CD4-positive, alpha-beta T cell treated with Interleukin-4 for 4 hours (primary cell): ENCODE measurements at places on chromosomes 12 and 14.
A peak's percentile ranks its signal among the peaks of the same experiment; 100 is the strongest.

DNA sequence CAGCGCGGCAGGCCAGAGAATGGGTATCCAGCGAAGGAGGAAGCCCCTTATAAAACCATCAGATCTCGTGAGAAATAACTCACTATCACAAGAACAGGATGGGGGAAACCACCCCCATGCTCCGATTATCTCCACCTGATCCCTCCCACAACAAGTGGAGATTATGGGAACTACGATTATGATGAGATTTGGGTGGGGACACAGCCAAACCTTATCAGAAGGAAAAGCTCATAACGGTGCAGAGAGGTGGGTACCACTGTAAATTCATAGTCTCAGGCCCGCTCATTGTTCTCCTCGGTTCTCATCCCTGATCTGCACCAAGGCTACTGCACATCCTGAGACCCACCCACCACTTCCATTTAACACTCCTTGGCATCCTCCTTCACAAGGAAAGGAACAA lies 326.5 kb downstream of the MED13L start:
- DNase-seq = no peak

DNA sequence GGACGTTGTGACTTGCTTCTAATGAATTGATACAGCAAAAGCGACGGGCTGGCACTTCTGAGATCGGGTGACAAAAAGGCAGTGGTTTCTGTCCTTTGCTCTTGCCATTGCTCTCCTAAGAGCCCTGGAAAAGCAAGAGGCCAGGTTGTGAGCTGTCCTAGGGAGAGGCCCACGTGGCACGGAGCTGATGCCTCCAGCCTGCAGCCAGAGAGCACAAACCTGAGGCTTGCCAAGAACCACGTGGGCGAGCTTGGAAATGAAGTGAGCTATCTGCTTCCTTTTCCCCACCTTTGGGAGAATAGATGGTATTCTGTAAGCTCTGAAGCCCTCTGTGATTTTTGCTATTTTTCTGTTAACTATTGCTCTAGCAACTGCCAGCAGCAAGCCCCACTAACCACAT lies 26.4 kb upstream of the NOS1 start:
- DNase-seq = no peak

GRCh38 chr12:131783915-131784541 lies 44.2 kb upstream of the MMP17 start:
- DNase-seq = no peak

DNA sequence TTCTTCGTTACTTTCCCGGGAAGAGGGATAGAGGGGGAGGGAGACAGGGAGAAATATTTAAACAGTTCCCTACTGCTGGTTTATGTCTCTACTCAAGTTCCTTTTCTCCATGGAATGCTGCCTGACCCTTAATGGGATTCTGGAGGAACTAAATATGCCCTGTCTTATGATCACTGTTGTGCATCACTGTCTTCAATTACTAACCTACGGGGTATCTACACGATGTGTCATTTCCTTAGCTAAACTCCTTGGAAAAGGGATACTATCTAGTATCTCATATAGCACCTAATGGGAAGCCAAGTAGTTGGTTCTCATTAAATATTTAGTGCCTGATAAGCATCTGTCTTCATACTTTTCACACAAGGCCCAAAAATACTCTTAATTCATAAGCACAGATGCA lies 37.5 kb upstream of the FBLN5 start:
- no peak for DNase-seq

GRCh38 chr14:101927859-101928258 lies 36.5 kb upstream of the DYNC1H1 start:
- DNase-seq = no peak

GRCh38 chr12:5503774-5504173 lies 71.9 kb downstream of the NTF3 start:
- DNase-seq = no peak

DNA sequence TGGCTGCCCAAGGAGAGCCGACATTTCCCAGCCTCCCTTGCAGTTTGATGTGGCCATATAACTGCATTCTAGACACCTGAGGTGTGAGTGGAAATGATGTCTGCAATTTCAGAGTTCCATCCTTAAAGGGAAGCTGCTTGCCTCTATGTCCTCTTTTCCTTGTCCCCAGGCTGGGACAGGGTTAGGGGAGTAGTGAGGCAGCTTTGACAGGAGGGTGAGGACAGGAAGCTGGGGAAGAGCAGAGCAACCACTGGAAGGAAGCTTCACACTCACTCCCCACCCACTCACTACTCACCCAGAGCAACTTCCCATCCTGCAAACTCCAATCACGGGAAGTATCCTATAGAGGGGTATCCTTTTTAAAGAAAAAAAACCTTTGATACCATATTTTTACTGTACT lies 28.9 kb upstream of the LTA4H start:
- DNase-seq = no peak

- no peak for DNase-seq
Measured at GRCh38 chr12:55983232-55983842, 9.5 kb downstream of the RAB5B start.

- DNase-seq = no peak
Measured at GRCh38 chr14:101199028-101199770, 295.7 kb upstream of the RTL1 start.

DNA sequence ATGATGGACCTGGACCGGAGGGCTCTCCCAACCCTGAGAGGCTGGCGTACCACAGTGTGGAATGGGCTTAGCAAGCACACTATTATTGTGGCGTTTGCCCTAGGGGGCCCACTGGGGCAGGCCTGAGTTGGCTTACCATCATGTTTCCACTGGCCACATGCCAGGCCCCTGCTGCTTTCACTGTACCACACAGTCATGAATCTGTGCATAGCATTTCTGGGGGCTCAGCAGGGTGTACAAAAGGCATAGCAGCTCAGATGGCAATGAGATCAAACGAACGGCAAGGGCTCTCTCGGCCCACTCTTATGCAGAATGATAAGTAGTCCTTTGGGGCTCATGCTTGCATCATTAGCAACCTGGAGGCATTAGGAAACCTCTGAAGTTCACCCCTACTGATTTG lies 137.0 kb upstream of the HIF1A start:
- DNase-seq = no peak

DNA sequence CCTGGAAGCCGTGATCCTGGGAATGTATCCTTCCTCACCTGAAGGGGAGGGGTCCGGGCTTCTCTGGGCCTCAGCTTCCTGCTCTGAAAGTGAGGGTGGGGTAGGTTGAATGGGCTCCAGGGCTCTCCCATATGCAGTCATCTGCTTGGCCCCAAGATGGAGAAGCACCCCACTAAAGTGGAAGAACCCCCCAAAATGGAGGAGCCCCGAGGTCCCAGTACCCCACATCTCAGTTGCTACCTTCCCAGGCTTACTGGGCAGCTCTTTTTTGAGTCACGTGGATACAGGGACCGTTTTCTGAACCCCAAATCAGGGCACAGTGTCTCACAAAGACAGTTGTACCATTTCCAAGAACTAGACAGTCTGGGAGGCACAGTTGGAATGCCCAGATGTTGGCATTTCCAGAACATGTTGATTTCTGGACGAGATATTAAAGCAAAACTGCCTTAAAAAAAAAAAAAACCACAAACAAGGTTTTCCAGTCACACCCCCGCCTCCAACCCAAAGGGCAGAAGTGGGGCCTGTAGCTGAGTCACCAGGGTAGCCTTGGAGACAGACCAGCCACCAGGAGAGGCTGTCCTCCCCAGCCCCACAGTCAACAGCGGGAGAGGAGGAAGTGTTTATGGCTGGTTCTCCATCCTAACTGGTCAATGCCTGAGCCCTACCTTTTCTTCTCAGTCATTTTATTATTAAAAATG lies 12.1 kb downstream of the VASH1 start:
- peak; percentile 23 for DNase-seq

DNA sequence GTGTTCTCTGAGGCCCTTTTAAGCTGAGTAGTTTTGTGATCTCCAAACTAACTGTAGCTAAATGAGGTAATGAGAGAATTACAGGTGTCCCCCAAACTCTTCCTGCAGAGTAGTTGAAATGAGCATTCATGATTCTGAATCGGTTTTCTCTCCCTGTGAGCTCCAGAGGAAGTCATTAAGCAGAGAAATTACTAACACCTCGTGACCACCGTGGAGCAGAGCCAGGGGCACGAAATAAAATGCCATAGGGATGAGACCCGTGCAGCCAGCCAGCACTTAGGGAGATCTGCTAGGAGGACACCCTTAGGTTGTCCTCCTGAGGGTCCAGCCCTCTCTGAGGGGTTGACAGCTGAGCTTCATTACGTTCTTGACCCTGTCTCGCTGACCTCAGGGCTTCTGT lies 79.5 kb downstream of the SLC25A47 start:
- DNase-seq = no peak

- no peak for DNase-seq
Measured at GRCh38 chr14:78399316-78399889, 229.2 kb downstream of the NRXN3 start.

DNA sequence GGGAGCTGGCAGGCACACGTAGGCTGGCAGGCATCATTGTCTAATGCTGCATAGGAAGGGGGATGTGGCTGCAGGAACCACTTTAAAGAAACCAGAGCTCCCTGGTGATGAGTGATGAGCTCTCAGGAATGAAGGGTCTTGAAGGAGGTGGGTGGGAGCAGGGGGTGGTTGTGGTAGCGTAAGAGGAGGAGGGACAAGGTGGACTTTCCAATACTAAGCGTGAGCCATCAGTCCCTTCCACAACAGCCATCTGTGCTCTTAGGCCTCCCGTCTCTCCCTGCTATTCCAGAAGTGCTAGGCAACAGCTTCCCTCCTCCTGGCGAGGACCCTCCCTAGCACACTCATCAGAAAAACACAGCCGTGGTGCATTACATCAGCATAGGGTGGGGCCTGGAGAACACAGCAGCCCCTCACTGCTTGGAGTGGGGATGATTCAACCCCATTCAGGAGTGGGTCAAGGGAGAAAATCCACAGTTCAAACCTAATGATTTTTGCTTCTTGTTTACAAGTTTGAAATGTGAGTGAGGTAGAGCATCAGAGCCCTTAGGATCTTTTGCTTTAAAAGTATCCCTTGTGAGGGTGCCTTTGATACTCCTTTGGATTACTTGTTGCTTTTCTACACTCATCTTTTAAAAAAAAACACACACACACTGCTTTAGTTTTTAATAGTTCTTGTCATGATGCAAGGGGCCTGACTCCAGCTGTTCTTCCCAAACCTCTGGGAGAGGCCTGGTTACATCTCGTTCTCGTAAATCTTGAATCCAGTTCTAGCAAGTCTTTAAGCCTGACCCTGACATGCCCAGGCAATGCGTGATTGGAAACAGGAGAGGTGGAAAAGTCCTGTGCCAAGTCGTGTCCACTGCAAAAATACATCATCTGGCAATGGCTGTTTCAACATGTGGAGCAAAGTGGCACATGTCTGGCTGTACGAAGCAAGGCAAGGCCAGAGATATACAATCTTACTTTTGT lies 356.4 kb upstream of the DDHD1 start:
- DNase-seq = no peak

DNA sequence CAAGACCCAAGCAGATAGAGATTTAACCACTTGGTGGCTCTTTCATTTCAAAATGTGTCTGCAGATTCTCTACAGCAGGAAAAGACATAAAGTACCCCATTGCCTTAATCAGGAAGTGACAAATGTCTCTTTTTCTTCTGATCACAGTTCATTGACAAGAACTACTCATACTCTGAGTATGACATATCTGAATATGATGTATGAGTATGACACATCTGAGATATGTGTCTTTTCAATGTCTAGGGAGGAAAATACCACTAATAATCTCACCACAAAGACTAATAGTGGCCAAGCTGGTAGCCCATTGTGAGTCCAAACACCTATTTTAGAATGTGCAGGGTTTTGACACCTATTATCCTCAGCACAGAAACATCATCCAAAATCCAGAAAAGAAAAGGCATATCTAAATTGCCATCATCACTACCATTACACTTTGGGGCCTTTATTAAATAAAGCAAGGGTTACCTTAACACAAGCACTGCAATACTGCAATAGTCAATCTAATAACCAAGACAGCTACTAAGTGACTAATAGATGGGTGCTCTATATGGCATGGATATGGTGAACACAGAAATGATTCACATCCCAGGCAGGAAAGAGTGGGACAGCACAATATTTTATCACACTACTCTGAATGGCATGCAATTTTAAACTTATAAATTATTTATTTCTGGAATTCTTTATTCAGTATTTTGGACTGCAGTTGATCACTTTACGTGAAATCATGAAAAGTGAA lies 243.7 kb upstream of the FAR2 start:
- DNase-seq = no peak

DNA sequence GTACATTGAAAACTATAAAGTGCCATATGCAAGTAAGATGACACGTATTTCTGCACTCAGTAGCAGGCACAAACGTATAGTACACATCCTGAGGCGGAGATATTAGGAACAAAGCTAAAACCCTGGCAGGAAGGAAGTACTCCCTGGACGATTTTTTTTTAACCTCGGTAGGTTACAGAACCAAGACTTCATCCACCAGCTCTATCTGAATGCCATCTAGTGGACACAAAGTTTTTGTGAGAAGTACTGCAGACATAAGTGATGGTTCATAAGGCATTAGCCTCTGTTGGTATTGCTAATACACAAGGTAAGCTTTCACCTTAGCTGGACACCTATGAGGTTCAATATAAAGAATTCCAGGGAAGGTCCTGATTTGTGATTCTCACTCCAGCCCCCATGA lies 83.0 kb upstream of the CCDC196 start:
- no peak for DNase-seq

DNA sequence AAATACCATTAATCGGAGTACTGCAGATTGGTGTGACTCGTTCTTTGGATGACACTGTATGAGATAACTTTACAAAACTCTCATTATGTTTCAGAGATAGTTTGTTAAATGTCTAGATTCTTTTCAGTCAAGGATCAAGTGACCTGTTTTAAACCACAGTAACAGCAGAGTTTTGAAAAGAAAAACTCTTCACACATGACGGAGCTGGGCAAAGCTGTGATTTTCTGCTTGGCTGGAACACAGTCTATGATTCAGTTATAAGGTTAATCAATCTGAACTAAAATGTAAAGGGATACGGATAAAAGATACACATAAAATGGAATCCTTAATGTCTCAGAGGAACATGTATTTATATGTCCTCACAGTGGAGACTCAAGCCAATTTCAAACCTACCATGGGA lies 573.2 kb downstream of the PRKD1 start:
- DNase-seq = no peak

DNA sequence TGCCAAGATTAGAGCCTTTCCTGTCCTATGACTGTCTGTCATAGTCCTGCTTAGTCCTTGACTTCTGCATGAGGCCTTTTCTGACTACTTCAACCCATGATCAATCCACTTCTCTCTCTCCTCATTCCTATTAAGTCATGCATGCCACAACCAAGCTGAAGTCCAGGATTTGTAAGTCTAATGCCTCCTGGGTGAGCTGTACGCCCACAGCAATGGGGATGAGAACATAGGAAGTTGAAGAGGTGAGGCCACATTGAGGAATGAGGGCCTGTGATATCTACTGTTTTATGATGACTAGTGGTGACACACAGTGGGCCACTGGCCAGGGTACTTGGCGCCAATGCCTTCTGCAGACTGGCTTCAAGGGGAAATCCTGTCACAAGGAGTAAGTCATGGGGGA lies 994.1 kb upstream of the TMEM132C start:
- DNase-seq = no peak

GRCh38 chr12:12502815-12503151 lies 59.9 kb downstream of the DUSP16 start:
- DNase-seq = no peak

DNA sequence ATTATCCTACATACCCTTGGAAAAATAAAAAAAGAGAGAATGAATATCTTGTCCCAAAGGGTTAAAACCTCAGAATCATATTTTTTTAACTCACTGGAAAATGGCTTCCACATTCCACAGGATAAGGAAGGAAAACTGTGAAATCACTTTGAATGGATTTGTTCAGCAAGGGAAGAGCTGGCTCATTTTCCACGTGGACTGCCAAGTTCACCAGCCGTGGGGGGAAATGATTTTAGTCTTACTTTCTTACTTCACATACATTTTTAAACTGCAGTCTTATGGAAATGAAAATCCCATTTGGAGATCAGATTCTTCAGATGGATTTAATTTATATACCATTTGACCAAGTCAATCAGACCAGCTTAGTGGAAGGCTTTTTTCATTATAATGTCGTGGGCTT lies 29.9 kb upstream of the AEBP2 start:
- DNase-seq = no peak
